ENCODE measurements at places on chromosomes 13 and 19.

DNA sequence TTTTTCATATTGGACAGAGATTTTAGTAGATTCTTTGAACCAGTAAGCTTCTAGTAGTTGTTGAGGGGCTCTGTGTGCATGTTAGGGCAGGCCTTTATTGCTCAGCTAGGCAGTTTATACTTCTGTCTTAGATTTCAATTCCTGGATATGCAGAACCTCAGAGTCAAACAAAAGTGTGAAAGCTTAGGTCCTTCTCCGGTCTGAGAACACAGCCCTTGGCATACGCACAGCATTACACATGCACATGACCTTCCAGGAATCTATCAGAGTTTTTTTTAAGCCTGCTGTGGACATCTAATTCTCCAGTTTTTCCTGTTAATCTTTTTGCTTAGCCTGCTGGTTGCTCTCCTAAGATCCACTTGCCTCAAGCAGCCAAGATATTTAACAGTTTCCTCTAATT, 77.9 kb upstream of the KL start:
- DNase-seq, result no peak

- peak; percentile 86 for DNase-seq
These were observed at the start of gene JAK3 for GRCh38 chr19:17847538-17848366. TSS of gene JAK3 (minus strand) at chr19:17847982. CDS start at chr19:17844417, 3,565 bp downstream.

DNA sequence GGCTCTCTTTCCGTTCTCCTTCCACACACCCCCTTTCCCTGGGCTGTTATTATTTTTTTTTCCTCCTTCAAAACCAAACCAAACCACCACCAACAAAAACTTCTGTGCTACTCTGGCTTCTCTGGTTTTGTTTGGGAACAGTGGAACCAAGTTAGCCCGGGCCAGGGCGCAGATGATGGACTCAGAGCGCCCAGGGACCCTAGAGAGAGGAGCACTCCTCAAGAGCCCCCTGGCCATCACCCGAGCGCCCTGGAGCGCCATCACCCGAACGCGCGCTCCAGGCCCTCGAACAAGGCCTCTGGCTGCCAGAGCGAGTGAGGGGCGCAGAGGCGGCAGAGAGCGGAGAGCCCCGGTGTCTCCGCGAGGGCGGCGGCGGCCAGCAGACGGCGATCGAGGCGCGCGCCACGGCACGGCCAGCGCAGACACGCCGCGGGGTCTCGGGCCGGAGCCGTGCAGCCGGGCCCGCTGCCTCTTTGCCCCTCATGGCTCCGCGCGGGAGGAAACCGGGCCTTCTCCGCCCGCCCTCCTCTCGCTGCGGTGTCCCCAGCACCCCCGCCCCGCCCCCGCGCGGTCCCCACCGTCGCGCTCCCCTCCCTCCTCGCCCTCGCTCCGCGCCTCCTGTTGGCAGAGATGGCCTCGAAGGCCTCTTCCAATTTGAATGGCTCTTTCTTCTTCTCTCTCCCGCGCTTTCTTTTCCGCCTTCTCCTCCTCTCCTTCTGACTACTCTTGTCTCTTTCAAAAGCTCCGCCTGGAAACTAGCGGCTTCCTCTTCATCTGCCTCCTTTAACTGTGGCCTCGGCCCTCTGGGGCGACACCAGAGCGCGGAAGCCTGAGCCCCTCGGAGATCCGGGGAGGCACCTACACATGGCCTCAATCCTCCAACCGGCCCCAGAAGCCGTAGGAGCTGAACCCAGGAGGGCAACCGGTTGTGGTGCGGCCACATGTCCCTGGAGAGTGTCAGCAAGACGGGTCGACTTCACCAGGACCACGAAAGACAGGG, 4.1 kb upstream of the SOX1 start:
- no peak for DNase-seq

- no peak for DNase-seq
These were observed 294.8 kb downstream of the TSHZ3 start for GRCh38 chr19:31054430-31054829.

GRCh38 chr13:25887962-25888655, 163.7 kb downstream of the SHISA2 start:
- no peak for DNase-seq

DNA sequence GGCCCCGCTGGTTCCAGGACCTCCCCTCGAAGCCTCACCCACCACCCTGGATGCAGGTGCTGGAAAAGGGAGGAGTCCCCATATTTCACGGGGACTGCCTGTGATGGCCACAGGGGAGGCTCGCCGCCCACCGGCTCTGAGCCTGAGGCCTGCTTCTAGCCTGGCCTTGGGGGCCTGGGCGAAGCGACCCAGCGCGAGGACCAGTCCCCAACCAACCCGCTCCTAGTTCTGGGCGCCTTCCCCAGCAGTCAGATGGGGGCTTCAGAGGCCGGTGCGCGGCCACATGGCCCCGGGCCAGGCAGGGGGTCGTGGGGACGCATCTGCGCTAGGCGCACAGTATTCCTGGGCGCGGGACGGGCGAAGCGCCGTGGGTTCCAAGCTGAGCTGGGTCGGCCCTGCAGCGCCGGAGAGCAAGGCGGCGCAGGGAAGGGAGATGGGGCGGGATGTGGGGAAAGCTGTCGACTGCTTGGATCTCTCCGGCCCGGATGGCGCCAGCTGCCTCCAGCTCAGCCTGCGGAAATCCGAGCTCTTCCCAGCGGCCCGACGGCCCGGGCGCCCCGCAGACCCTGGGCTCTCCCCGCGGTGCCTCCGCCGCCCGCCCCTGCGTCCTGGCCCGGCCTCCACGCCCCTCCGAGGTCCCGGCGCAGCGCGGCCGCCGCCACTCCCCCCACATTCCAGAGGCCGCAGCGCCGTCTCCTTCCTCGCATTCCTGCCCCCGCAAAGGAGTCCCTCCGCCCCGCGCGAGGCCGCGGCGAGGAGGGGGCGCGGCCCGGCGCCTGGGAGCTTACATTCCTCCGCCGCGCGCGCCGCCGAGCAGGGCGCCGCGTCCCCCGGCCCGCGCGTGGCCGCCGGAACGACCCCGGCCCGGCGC, at the start of gene WTIP:
WTIP (plus strand) TSS at position 788 of the 871 bp plus-strand sequence. CDS start 217 bp downstream, outside the sequence.
- peak; percentile 84 for DNase-seq

- DNase-seq, result peak; percentile 97
These were observed 20.0 kb upstream of the ERCC1 start for GRCh38 chr19:45443462-45444317.

GRCh38 chr19:52155596-52156359, 15.6 kb downstream of the ZNF836 start:
- DNase-seq, result no peak

GRCh38 chr13:41652735-41653361, 195.5 kb downstream of the RGCC start:
- DNase-seq, result no peak

- no peak for DNase-seq
These were observed 489.1 kb downstream of the DIAPH3 start for GRCh38 chr13:59674616-59675015.

GRCh38 chr13:37869756-37870488, at the start of gene TRPC4:
TSS of gene TRPC4 (minus strand) at chr13:37869772. CDS start at chr13:37783333, 86,439 bp downstream.
- DNase-seq, result peak; percentile 60

GRCh38 chr19:38194061-38194701, 29.8 kb downstream of the DPF1 start:
- DNase-seq, result peak; percentile 13

DNA sequence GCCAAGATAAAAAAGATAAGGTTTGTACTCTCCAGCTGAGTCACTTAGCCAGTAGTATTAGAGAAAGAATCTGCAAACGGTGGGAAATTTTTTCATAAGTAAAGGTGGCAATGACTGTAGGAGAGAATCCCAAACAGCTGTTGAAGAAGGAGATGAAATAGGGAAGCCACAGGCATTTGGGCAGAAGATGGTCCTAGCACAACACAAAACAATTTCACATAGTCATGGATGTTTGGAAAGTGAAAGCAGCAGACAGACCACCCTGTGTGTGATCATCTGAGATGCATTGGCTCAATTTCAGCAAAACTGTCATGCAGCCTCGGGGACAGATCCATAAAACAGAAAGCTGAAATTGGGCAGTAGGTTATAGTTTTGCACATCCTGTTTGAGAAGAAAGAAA, 2832.4 kb downstream of the PCDH9 start:
- DNase-seq, result no peak

GRCh38 chr19:33267706-33268105, 34.6 kb downstream of the CEBPA start:
- peak; percentile 59 for DNase-seq

- DNase-seq, result no peak
These were observed 1708.9 kb downstream of the SLITRK5 start for GRCh38 chr13:89380101-89380500.

DNA sequence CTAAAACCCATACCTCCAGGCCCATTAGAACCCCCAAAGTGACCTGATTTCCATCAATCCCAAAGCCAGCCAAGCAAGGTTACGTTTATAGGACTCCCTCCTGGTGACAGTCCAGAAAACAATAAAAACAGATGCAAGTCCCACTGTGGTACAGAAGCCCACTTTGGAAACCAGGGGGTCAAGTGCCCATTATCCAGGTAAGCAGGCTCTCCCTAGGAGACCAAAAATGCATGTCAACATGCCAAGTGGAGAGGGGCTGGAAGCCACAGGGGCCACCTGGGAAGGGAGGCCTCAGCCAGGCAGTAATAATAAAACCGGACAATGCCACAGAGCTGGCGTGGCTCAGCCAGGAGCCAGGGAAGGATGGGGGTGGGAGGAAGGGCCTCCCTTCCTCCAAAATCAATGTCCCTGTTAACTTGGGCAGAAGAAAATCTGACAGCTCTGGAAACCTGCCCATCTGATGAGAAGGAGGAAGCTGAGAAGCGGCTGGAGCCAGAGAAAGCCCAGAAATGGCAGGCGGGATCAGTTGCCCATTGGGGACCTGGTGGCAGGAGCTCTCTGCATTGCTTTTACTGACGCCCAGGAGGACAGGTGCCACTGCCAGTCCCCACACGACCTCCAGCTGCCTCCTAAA, 160.4 kb downstream of the ZIC5 start:
- no peak for DNase-seq

DNA sequence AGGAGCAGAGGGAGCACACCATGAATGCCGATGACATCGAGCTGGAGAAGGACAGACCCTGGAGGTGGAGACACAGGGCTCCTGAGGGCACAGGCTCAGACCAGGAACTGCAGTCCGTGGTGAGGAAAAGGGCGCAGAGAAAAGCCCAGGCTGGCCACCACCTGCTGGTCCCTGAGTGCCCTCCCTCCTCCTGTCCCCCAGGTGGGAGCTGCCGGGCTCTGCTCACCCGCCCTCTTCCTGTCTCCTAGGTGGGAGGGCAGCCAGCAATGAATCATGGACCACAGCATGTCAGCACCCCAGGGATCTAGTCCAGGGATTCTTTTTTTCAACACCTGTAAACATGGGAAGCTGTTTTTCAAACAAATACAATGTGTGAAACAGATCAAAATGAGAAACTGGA, 94.6 kb upstream of the ARHGEF7 start:
- no peak for DNase-seq

- no peak for DNase-seq
These were observed 79.7 kb downstream of the EFNB2 start for GRCh38 chr13:106455777-106456176.

GRCh38 chr13:71851498-71852409, 15.2 kb downstream of the DACH1 start:
- DNase-seq, result no peak

DNA sequence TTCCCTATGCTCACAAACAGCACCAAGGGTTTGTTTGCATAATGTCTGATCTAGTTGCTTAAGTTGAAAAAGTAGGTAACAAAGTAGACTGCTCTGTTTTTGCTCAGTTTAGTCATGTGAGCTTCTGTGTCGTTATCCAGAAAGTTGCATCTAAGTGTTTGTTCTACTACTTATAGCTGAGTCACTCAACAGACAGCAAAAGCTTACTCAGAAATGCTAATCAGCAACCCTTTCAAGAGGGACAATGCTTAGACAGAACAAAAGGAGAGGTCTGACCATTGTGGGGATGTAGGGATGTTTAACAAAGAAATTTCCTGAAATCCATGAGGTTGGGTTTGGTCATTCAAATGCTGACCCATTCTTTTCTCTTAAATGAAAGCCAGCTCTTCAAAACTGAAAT, 106.4 kb downstream of the ATP8A2 start:
- DNase-seq, result no peak

DNA sequence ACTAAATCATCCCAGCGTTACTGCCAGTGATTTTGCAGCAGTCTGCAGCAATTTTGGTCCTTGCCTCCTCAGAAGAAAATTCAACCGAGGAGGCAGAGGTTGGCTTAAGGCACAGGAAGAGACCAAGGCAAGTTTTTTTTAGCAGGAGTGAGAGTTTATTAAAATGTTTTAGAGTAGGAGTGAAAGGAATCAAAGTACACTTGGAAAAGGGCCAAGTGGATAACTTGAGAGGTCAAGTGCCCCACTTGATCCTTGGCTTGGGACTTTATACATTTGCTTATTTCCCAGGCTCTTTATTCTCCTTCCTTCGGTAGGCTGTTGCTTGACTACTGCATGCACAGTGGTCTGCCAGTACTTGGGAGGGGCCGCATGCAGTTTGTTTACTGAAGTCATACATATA, 2.9 kb upstream of the ZNF134 start:
- no peak for DNase-seq

DNA sequence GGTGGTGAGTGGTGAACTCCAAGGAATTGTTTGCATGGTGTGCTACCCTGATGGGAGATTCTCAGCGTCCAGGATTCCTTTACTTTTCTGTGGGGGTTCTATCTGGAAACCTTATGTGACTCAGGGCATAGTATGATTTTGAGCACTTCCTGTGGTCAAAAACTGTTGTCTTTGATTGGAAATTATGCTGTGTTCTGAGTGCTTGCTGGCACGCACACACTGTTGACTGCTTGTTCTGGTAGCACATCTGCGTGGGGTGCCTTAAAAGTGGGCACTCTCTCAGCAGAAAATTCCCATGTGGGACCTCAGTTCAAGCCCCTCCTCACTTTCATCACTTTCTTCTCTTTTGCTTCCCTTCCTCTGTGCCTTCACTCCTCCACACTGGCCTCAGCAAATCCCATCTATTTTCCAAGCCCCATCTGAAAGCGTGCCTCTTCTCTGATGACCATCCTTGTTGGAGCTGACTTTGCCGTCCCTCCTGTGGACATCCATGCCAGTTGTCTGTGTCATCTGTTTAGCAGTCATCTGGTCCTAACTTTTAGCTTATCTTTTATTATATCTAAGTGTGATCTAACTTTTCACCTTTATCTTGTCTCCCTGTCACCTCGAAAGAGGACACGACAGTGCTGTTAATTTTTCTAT, 56.4 kb upstream of the NPAS1 start:
- no peak for DNase-seq

- no peak for DNase-seq
These were observed 608 bp downstream of the CD70 start for GRCh38 chr19:6590258-6590826.

- peak; percentile 64 for DNase-seq
These were observed 529 bp downstream of the LONP1 start for GRCh38 chr19:5719274-5719960.

- peak; percentile 71 for DNase-seq
These were observed at the start of gene KCTD15 for GRCh38 chr19:33796164-33796875. TSS of gene KCTD15 (plus strand) at chr19:33796870. CDS start at chr19:33800455, 3,585 bp downstream.

- no peak for DNase-seq
These were observed 47.3 kb downstream of the BRCA2 start for GRCh38 chr13:32362574-32362973.

DNA sequence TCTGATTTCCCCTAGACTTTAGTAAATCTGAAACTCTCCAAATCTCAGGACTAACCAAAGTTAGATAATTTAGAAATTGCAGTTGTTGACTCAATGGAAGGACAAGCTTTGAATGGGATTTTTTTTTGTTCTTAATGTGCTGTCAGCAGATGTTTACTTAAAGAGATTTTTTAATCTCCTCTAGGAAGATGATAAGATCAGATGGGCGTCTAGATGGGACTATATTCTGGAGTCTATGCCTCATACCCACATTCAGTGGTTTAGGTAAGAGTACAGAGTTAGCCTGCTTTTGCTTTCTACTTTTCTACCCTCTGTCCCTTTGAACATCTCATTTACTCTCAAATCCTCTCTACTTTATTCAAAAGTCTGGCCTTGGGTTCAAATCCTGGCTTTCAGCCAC, 39.3 kb downstream of the TM9SF2 start:
- no peak for DNase-seq

- DNase-seq, result no peak
These were observed 43.1 kb upstream of the STARD13 start for GRCh38 chr13:33328701-33329100.

GRCh38 chr19:45526143-45526542, 18.9 kb downstream of the VASP start:
- peak; percentile 81 for DNase-seq

All from Right ventricle myocardium inferior (tissue), 1 donor.